Mucosa of gallbladder (tissue), 1 donor: ENCODE measurements at places on chromosomes 6 and 20. TPM values are rescaled to one million over a fixed set of nuclear protein-coding genes. Genes with fewer than 3 reads are reported as not detected.

DNA sequence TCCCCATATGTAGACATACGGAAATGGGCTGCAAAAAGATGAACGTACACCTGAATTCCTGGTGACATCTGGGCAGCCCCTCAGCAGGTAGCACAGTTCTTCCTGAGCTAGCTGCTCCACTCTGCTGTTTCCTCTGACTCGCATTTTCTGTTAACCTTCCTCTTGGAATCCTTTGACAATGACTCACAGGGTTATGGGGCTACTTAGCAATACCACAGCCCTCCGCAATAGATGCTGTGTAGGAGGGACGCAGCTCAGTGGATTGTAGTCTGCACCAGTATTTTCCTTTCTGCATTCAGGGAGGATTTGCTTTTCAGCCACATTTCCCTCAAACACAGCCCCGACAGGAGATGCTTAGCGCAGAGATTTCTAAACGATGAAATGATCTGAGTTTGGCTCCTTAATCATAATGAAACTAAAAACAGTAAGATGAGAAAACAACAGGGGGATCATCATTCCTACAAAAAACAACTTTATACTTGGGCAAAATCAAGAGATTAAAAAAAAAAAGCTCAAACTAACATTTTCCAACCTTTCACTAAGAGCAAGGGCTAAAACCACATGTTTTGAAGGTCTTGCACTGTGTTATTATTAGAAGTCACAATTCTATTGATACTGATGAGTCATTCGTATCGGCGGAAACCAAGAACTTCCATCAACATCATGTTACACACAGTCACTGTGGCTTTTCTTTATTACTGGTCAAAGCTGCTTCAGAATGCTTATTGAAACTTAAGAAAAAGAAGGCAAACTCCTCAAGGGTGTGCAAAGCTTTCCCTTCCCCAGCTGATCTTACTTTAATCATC is 12.2 kb downstream of the BACH2 start:
- DNase-seq = no peak

- DNase-seq = no peak
Measured at GRCh38 chr6:148693882-148694484, 52.8 kb upstream of the UST start.

- DNase-seq = no peak
Measured at GRCh38 chr6:132115714-132116366, 164.7 kb upstream of the CCN2 start.

Gene THBS2
- total RNA-seq = 21.9 TPM

- no peak for DNase-seq
Measured at GRCh38 chr6:13412639-13413465, 74.5 kb downstream of the GFOD1 start.

DNA sequence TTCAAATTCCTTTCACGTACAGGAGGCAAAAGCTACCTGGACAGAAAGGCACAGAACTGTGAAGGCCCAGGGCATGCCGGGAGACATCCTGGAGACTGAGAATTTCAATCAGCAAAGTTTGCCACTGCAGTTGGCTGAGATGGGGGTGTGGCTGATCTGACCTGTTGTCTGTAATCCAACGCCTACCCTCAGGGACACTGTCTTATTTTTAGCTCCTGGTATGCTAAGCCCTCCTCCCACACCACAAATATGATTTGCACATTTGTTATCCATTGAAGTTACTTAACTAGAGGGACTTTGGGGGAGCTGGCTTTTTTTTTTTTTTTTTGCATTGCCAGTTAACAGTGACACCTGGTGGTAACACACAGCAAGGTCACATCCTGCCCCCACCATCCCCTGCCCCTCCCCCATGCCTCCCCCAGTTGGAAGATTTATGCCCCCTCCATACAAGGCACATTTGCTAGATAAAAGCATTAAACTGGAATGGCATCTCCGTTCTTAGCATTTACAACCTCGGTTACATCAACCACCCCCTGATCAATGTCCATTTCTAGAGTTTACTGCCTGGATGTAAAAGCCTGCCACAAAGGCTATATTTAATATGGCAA is 40.4 kb downstream of the TTI1 start:
- DNase-seq = no peak

- DNase-seq = no peak
Measured at GRCh38 chr6:118761645-118762044, 110.3 kb upstream of the CEP85L start.

Gene ECT2L
- 0.14 TPM for total RNA-seq

Gene NR2E1
- not detected for total RNA-seq

- no peak for DNase-seq
Measured at GRCh38 chr20:13042458-13042794, 33.7 kb downstream of the SPTLC3 start.

- DNase-seq = no peak
Measured at GRCh38 chr6:115909923-115910546, 150.7 kb downstream of the FRK start.

DNA sequence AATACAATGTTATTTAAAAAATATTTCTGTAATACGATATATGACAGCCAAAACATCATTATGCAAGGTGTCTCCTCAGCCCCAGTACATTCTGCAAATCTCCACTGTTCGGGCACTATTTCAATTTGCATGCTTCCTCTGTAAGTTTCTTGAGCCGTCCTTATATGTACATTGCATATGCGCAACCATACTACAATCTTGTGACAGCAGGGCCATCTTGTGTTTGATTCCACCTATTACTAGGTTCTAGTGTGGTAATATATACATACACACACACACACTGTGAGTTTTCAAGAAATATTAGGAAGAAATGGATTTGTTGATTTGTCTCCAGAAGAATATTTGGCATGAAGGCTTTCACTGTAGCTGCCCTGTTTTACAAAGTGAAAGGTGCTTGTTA is 9.8 kb downstream of the LYRM4 start:
- DNase-seq = no peak

Gene LRFN2
- total RNA-seq = not detected

Gene TFAP2D
- total RNA-seq = not detected

DNA sequence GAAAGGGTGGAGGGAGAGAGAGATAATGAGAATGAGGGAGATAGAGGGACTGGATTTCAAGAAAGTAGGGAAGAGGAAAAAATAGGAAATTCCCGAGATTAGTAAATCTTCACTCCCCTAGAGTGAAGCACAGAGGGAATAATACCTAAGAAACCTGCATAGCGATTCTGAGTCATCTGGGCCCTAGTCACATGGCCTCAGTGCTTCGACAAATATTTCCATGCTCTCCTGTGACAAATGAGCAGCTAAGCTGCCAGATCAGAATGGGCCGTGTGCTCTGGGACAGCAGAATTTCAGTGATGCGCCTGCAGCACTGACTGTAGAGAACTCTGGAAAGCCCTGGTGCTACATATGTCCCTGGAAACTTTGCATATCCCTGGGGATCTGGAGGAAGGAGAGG is 48.6 kb upstream of the GRIK2 start:
- DNase-seq = no peak

Gene E2F3
- total RNA-seq = 7.7 TPM

Gene PGC
- 6.7 TPM for total RNA-seq

- DNase-seq = no peak
Measured at GRCh38 chr20:52654567-52654966, 317.6 kb upstream of the TSHZ2 start.

- no peak for DNase-seq
Measured at GRCh38 chr6:31528821-31529328, at the start of gene MCCD1. Gene MCCD1 (plus strand): TSS chr6:31528962. CDS start chr6:31529015, 53 bp downstream.

DNA sequence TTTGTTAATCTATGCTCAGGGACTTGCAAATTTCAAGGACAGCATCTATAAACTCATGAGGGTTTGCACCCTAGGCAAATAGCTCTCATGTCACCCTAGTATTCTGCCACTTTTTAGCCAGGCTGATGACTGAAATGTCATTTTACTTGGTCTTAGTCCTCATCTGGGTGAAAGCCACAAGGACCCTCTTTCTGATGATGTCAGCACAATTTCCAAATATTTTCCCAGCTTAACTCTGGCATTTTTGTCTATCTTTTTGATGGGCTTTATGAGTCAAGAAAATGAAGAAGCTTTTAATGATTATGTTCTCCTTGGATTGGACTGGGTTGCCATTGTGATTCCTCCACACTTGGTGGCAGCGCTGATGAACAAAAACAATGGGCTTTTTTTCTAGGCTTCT is 420.1 kb upstream of the BTBD3 start:
- DNase-seq = no peak

Gene RBBP9
- total RNA-seq = 20.2 TPM

DNA sequence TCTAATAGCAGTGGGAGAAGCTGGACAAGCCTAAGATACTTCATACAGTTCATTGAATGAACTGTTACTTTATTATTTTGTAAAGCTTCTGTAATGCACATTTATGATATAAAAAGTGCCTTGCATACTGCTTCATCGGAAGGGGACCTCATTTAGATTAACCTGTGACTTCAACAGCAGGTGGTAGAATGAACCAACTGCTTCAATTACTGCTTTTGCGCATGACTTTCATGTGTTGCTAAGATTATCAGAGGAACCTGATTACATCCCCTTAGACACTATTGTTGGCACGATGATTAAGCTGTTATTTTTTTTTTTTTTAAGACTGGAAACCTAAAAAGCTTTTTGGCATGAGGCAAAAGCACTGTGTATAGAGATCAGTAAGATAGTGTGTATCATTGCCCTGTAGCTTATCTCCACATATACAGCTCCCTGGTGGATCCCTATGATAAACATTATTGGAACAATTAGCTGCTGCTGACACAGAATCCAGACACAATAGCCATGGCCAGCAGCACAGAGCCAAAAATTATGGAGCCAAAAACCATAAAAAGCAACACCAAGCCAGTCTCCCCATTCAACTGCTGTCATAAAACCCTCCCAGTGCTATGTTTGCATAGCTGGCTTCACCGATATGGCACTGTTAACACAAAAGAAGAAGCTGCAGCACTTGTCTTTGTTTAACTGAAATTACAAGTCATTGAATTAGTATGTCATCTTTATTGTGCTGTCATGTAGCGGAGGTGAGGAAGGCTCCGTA is 731.6 kb upstream of the MMS22L start:
- no peak for DNase-seq

Gene ADGRB3
- total RNA-seq = 2.0 TPM

- no peak for DNase-seq
Measured at GRCh38 chr6:17635568-17635967, 35.5 kb downstream of the FAM8A1 start.

Gene CLPSL2
- not detected for total RNA-seq

GRCh38 chr20:13819885-13820645 is 35.2 kb downstream of the NDUFAF5 start:
- no peak for DNase-seq

GRCh38 chr6:140660295-140660694 is 1285.8 kb upstream of the CITED2 start:
- DNase-seq = no peak

GRCh38 chr20:37686762-37687477 is 6.9 kb upstream of the CTNNBL1 start:
- DNase-seq = no peak

DNA sequence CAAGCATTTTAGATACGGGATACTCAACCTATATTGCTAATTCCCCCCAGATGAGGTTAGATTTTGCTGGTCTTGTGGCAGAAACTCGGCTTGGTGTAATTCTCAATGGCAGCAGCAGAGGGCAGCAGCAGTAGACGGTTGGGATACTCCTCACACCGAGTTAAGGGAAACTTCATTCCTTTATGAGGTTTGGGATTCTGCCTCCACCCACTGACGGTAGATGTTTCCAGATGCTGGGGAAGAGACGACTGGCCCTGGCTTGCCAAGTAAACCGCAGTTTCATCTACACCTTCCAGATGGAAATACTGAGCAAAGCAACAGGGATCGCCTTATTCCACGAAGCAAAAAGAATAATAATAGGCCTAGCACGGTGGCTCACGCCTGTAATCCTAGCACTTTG is 8.2 kb upstream of the TBC1D7 start:
- DNase-seq = peak; percentile 87

DNA sequence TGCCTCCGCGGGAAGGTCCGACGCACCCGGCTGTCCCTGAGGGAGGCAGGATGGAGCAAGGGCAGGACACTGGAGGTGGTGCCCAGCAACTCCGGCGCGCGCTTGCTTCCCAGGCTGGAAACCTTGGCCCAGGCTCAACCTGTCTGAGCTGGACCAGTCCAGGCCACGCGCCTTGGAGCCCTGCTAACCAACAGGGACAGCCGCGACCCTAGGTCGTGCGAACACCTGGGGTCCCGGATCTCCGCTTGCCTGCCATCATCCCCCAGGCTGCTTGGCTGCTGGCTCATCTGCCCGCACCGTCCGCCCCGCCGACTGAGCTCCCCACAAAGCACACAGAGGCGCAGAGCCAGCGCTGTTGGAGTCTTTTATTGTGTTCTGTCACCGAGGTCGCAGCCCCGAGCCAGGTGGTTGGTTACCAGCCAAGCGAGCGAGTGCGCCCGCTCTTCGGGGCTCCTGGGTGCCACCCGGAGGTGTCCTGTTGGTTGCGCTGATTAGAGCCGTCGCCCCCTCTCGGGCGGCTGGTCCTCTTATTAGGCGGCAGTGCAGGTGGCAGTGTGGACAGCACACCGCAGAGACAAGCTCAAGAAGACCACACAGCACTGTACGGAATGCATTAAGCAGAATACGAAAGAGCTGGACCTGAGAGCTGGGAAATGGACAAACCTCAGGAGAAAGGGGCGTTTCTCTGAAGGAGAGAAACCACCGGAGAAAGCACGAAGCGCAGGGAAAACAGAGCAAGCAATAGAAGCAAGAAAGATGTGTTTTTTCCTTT is 3.8 kb downstream of the COL12A1 start:
- no peak for DNase-seq

DNA sequence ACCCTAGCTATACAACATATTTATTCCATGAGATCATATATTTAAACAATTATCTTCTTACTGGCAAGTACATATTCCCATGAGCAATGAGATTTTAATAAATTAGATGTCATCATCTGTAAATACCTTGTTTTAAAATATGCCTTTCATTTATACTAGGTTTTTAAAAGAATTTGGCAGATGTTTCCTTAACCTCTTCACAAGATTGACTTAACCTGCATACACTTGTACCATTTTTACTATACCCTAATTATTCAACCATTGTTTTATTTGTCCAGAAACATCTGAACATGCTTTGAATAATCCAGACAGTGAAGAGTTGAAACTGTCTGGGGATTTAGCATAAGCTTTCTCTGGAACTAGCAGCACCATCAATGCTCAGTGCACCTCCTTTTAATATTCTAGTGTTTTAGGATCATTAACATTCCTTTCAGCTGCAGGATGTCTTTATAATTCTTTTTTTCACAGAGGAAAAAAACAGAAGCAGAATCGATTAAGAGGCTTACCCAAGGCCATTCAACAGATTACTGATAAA is 188.0 kb upstream of the TENT5A start:
- DNase-seq = no peak

- no peak for DNase-seq
Measured at GRCh38 chr6:168934660-168935627, 318.7 kb downstream of the THBS2 start.

Gene GMDS
- total RNA-seq = 105 TPM

DNA sequence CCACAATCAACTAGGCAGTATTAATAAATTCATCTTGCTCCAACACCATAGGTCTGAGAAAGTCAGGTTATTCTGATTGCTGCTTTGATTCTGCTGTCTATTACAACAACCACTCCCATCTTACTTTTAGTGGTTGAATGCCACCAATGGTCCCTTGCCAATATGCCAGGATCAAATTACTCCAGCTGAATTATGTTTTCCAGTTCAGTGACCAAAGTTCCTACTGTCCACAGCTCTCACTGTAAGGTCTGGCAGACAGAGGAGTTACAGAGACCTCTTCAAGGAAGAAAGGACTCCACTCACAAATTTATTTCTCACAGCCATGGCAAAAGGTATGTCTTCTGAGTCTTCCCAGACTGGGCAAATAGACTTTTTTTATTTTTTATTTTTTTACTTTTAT is 557.0 kb downstream of the HAO1 start:
- DNase-seq = no peak

Gene ANKEF1
- total RNA-seq = 8.2 TPM

GRCh38 chr6:77455271-77455670 is 8.0 kb downstream of the HTR1B start:
- no peak for DNase-seq
